ENCODE measurements at places on chromosomes 4 and X.

GRCh38 chr4:80124246-80125211 is 51.5 kb upstream of the ANTXR2 start:
- no peak for DNase-seq

GRCh38 chr4:184843984-184844554 is 18.3 kb upstream of the ACSL1 start:
- no peak for DNase-seq

DNA sequence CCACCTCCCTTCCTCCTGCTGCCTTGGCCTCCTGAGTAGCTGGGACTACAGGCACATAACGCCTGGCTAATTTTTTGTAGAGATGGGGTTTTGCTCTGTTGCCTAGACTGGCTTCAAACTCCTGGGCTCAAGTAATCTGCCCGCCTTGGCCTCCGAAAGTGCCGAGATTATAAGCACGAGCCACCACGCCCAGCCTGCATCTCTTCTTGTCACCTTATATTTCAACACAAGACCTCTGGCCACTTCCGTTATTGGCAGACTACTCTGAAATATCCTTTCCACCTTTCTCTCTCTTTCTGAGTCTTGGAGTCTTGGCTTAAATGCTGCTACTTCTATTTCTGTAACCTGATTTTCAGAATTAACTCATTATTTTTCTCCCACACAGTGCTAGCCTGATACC is 5.6 kb downstream of the KIAA0232 start:
- DNase-seq, result no peak

GRCh38 chrX:103571121-103571520 is 14.2 kb upstream of the TCEAL4 start:
- no peak for DNase-seq

GRCh38 chr4:54898056-54898562 is 227.3 kb downstream of the KDR start:
- DNase-seq, result no peak

DNA sequence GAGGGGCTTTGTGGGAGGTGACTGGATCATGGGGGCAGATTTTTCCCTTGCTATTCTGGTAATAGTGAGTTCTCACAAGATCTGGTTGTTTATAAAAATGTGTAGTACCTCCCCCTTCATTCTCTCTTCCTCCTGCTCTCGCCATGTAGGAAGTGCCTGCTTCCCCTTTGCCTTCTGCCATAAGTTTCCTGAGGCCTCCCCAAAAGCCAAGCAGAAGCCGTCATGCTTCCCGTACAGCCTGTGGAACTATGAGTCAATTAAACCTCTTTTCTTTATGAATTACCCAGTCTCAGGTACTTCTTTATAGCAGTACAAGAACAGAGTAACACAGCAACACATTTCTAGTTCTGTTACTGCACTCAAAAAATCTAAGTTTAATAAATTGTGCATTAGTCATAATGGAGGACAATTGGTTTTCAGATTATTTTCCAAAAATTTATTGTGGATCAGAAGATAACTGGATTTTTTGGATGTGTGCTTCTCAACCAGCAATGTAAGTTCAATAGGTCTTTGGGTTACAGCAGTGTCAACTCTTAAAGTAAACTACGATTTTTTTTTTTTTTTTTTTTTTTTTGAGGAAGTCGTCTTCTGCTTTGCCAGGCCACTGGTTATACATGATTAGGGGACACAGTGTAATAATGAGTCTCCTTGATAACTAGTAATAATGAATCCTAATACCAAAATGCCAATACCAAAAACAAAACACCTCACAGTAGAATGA is 69.9 kb downstream of the CHIC2 start:
- DNase-seq, result no peak

- DNase-seq, result no peak
Observed at GRCh38 chr4:152894673-152895072, 41.5 kb upstream of the FHDC1 start.

GRCh38 chr4:38860788-38861424 is 4.3 kb upstream of the TLR6 start:
- no peak for DNase-seq

DNA sequence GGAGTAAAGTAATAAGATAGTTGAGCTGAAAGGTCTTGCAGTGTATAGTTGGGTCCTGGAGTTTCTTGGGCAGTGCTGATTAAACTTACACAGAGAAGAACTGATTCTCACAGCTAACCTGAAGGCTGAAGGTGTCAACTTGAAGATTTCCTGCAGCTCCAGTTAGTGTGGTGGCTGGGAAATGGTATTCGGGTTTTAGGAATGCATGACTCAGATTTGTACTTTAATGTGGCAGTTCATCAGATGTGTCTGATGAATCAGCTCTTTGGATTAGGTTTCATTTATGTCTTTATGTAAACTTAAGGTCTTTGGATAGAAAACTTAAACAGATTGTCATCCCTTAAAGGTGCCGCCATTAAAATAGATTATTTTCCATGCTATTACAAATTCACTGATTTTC is 200.0 kb downstream of the IL1RAPL1 start:
- DNase-seq, result no peak

GRCh38 chrX:49879656-49880277 is 483 bp downstream of the USP27X start:
- no peak for DNase-seq

GRCh38 chr4:99394896-99395295 is 40.2 kb downstream of the ADH7 start:
- no peak for DNase-seq

DNA sequence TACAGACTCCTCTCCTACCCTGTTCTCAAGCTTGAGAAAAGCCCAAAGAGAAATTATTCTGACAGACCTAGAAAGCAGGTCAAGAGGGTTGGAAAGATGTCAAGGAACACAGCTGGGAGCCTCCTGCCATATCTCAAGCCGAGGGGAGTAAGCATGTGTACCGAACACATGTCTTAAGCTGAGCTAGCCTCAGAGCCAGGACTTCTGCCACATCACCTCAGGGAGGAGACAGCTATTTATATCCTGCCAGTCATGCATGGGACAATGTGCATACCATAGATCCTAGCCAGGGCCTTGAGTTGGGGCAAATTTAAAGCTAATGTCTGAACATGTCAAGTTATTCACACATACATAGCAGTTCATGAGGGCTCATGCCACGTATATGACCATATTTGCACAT is 11.8 kb downstream of the TMEM31 start:
- DNase-seq, result no peak

- no peak for DNase-seq
Observed at GRCh38 chr4:142088906-142089305, 452.5 kb downstream of the IL15 start.

DNA sequence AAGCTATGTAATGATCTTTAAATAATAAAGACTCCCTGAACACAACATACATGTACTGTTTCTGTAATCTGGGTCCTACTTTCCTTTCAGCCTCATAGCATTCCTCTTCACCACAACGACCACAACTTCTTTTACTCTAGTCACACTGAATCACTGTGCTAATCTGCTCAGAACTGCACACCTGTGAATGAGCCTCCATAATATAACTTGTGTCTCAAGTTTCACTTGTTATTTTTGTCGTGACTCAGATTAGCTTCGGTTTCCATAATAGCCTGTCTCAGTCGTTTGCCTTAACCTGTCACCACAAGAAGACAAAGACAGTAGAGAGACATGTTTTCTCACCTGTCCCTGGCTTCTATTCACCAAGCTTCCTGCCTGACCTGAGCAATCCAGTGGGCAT is 61.8 kb downstream of the MAGED1 start:
- no peak for DNase-seq

GRCh38 chr4:25308306-25308705 is 4.3 kb upstream of the ZCCHC4 start:
- no peak for DNase-seq

- DNase-seq, result no peak
Observed at GRCh38 chrX:10239611-10240064, 82.9 kb downstream of the CLCN4 start.

DNA sequence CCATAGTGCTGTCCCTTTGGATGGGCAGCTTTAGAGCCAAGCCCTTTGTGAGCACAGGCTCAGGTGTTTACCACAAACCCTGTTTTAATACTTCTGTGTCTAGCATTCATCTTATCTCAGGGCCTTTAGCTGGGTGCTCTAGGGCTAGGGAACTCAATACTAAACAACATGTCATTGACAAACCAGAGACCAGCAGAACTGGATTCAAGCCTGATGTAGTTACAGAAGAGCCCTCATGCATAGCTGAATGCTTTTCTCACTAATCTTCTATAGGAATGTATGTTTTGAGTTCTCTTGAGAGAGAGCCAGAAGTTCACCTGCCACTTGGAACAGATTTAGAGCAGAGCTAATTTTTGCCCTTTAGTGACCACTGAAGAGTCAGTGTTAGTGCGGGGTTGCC is 142.6 kb downstream of the DCK start:
- DNase-seq, result no peak

DNA sequence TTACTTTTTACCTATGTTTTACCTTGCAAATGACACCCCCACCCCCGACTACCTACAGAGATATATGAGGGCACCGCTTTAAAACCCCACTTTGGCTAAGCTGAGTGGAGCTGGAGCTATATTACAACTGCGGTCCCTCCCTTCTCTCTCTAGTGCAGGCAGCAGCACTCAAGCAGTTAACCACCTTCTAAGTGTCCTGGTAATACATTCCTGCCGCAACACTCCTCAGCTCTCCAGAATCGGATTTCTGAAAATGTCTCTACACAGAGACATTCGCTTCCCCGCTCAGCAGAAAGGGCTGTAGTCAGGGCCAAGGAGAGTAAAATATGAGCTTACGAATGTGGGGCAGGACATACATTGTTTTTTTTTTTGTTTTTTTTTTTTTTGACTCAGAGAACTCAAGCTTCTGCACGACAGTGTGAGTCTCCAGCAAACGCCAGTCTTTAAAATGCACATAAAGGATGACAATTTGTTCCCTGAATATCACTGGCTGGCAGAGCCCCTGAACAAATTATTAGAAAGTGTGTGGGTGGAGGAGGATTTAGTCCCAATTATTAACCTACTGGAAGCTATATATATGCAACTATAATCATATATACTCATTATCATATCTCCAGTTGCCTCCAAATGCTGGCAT is 287.0 kb upstream of the TET2 start:
- no peak for DNase-seq

DNA sequence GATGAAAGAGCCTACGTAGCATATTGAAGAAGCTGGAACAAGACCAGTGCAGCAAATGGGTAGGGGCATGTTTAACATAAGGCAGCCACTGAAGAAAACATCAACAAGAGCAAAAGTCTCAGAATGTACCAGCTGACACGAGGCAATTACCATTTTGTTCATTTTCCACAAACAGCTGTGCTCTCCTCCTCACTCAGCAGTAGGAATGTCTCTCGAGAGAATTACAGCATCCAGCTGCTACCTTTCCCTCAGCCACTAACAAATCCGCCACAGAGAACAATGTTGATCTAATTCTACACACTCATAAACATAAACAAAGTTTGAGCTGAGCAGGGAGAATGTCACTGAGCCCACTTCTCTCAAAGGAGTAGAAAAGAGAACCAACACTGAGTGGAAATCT is 68.0 kb downstream of the OPHN1 start:
- DNase-seq, result peak; percentile 62

- DNase-seq, result no peak
Observed at GRCh38 chr4:159871141-159871540, 768.3 kb downstream of the RAPGEF2 start.

Measured in DMS 273 treated with DMSO at 0.1 percent for 48 hours (cell line).